ENCODE measurements at places on chromosomes 2 and 18. TPM values are rescaled to one million over a fixed set of nuclear protein-coding genes. Genes with fewer than 3 reads are reported as not detected.

CRYGC gene
- not detected for total RNA-seq

KCNG3 gene
- total RNA-seq = 0.29 TPM

CYS1 gene
- total RNA-seq = 2.2 TPM

CEP76 gene
- total RNA-seq = 10.7 TPM

AQP12B gene
- total RNA-seq = not detected

CD28 gene
- not detected for total RNA-seq

OTOF gene
- not detected for total RNA-seq

TMEM237 gene
- 132 TPM for total RNA-seq

MPHOSPH10 gene
- 21.7 TPM for total RNA-seq

- DNase-seq = no peak
Observed at GRCh38 chr18:59048378-59048777, 91.3 kb upstream of the SEC11C start.

- no peak for DNase-seq
Observed at GRCh38 chr2:163436963-163437362, 298.8 kb downstream of the FIGN start.

DNA sequence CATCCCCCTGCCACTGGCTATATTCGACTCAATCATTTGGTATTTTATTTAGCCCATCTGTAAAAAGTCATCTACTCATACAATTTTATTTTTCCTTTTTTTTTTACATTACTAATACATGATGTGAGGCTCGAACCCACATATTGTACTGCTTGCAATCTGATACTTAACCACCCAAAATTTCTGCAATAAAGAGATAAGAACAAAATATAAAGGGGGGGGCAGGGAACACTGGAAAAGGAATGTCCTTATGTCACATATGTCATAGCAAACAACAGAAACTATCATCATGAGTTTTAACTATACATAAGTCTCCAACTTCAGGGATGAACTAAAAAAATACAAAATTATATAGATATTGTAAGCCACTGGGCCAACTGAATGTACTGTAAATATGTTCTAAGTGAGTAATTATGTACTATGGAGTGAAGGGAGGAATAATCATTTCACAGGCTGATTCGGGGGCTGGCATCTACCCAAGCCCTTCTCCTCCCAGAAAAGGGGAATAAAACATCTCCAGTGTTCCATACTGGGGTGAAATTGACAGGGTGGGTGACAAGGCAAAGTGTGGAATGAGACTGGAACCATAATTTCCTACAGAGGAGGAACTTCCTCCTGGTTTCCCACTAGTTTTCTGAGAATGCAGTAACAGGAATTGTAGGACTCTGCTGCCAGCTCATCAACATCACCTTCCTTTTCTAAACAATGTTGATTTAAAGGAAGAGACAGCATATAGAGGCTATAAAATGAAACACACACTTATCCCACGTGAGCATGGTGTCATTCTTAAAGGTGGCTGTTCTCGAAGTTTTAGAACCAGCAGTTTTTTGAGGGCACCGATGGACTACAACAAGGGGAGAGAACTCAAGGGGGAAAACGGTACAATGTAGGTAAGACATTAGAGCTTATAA, 79.5 kb downstream of the FARSB start:
- no peak for DNase-seq

GRCh38 chr2:63122921-63123320, 72.3 kb downstream of the OTX1 start:
- no peak for DNase-seq

DNA sequence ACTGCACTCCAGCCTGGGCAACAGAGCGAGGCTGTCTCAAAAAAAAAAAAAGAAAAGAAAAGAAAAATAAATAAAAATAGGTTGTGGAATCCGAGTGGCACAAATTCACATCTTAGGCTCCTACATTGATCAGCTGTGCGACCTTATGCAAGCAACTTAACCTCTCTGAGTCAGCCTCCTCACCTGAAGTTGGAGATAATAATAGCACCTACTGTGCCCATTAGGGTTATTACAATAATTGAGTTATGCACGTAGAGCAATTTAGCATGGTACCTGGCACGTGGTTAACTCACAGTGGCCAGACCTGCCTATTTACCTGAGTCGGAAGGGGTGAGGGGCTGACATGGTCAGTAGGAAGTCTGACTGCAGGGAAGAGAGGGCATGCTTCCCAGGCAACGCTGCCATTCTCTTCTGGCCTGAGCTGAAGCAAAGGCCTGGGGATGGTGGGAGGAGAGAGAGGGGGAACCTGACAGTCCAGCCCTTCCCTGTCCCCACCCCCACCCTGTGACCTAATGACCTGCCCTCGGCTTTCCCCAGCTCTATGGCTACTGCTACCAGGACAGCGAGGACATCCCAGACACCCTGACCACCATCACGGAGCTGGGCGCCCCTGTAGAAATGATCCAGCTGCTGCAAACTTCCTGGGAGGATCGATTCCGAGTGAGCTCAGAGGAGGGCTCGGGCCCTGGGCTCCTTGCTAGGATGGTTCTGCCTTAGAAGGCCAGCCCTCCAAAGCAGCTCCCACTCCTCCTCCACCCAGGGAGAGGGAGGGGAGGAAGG, 5.1 kb downstream of the PKDCC start:
- DNase-seq = no peak

GRCh38 chr2:168658706-168659105, 143.7 kb upstream of the NOSTRIN start:
- DNase-seq = no peak

GRCh38 chr2:181546086-181546485, 88.9 kb downstream of the ITGA4 start:
- DNase-seq = peak; percentile 2

- peak; percentile 78 for DNase-seq
Observed at GRCh38 chr2:47003641-47004427, 88.2 kb upstream of the MCFD2 start.

- DNase-seq = peak; percentile 93
Observed at GRCh38 chr2:161122772-161123530, 37.3 kb upstream of the TANK start.

- DNase-seq = no peak
Observed at GRCh38 chr2:69554981-69555380, 88.6 kb downstream of the AAK1 start.

DNA sequence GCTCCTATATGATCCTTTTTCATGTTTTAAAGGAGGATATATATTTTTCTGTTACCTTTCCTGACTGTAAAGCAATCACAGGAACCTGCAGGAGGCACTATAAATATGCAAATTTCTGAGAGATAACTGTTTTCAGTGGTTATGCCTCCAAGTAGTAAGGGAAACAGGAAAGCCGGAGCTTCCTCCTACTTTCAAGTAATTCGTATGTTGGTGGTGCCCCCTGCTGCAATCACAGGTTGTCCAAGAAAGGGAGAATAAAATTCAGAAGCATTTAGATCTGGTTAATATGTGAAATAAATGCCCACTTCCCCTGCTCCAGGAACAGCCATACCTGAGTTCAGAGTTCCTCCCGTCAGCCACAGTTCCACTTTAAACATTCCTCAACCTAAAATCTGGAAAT, 12.0 kb upstream of the BCL11A start:
- DNase-seq = no peak

- DNase-seq = peak; percentile 33
Observed at GRCh38 chr2:73907840-73908452, 15.1 kb downstream of the ACTG2 start.

DNA sequence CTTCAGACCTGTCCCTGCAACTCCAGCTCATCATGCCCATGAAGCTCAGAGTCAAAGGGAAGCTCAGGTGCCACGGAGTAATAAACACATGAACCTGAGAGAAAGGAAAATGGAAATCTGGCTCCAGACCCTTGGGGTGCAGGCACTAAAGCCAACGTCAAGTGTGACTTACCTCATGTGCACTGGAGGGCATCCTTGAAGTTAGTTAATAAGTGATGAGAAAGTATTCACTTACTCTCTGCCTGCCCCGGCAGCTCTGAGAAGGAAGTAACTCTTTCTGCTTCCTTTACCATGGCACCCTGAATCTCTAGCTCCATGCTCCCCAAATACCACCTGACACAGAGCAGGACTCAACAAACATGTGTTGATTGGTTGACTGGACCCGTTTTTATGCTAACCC, 21.4 kb upstream of the AGAP1 start:
- DNase-seq = no peak

DNA sequence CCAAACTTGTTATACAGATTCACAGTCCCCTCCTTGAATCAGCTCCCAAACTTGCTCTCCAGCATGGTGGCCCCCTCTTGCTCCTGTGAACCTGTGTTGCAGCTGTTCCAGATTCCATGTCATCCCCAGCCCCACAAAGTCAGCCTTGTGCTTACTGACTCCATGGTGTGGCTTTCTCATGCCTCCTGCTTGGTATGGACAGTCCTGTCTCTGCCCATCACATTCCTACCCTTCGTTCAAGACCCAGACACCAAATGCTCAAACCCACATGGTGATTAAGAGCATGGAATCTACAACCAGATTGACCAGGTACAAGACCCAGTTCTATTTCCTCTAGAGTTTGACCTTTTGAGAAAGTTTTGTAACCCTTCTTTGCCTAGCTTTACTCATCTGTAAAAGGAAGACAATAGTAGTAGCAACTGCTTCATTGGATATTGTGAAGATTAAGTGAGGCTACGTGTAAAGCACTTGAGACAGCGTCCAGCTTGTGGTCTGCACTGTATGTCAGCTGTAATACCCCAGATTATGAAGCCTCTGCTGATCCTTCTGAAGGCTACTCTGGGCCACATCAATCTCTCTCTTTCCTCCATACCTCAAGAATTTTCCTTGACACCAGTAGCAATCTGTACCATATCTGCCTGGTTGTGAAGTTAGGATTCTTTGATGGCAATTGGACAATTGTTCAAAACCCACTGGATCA, 146.4 kb upstream of the HAAO start:
- DNase-seq = no peak

GRCh38 chr18:70172225-70172624, 33.3 kb downstream of the RTTN start:
- no peak for DNase-seq

- DNase-seq = peak; percentile 25
Observed at GRCh38 chr2:96374211-96374951, 38.8 kb downstream of the NCAPH start.

GRCh38 chr2:131039535-131039907, 53.7 kb downstream of the FAM168B start:
- DNase-seq = no peak

GRCh38 chr2:173401716-173402326, 47.1 kb downstream of the CDCA7 start:
- peak; percentile 28 for DNase-seq

- no peak for DNase-seq
Observed at GRCh38 chr18:57767259-57768050, 35.7 kb downstream of the ATP8B1 start.

DNA sequence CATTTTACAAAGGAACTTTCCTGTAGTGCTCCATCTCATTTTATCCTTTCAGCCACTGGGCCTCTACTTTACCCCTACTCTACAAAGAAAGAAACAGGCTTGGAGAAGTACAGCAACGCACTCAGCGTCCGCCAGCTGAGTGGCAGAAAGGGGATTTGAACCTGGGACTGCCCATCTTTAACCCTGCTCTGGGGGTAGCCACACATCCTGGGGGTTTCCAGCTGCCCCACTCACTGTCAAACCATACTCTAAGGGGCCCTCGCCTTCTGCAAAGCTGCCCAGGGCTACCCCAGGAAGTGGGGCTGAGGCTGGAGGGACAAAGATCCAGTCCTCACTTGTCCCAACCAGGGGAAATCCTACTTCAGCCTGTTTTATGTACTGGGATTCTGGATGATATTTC, 17.9 kb downstream of the HS1BP3 start:
- DNase-seq = no peak

DNA sequence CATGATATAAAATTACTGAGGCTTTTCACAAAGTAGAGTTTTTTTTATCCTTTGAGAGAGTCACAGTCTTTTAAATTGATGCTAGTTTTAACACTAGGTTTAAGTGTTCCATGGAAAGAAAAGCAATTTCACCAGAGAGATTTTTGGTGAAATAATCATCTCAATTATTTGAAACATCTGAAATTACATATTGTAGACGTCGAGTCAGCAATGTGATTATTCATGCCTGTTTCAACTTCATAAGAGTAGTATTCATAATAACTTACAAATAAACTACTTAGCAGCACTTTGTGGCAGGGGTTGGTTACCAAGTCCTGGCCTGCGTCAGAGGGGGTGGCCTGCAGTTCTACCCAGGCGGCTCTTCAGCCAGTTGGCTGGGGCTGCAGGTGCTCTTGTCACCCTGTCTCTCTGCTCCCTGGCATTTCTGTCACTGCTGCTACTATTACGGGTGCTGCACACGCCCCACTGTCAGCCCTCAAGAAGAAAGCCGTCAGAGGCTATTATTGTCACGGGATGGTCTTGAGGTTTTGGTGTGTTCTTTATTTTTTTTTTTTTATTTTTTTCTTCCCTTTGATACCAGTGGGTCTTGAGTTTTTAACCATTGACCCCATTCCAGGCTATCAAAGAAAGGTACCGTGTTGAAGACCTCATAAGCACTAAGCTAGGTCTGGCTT, 50.4 kb downstream of the MALT1 start:
- no peak for DNase-seq

DNA sequence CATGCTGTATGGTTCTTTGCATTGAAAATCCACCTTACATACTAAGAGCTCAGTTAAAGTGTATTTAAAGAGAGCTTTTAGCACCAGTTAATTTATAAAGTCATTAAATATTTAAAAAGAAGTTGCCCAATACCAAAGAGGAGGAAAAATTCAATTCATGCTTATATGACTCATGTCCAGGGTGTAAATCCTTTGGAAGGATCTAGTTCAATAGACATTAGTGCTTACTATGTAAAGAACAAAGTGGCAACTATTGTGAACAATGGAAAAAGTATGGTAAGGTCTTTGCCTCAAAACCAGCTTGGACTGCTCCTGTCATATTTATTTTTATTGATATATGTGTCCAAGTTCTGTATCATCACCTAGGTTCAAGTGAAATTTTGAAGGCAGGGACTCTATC, 90.5 kb downstream of the SCN9A start:
- no peak for DNase-seq

GRCh38 chr2:119430023-119430498, 1.6 kb upstream of the TMEM37 start:
- no peak for DNase-seq

GRCh38 chr18:79789901-79790890, 7.5 kb upstream of the KCNG2 start:
- no peak for DNase-seq

DNA sequence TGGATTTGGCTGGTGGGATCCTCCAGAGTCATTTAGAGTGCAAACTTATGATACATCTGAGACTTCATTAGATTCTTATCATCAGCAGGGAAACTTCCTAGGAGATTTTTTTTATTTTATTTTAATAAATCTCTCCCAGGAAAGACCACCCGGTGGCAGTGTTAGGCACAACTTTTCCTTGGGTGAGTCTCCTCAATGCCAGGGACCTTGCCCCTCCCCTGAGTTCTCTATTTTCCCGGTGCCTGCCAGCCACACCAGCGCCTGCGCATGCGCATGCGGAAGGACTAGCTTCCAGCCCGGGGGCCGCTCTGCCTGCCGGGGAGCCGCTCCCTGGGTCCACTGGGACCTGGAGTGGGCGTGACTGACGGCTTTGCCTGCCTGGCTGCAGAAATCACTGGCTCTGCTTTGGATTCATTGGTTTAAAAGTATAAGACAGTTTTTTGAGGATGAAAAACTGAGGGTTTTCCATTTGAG, 86.6 kb downstream of the TMEM182 start:
- DNase-seq = peak; percentile 73

GRCh38 chr2:64804651-64805050, 150.9 kb upstream of the SERTAD2 start:
- peak; percentile 49 for DNase-seq

- peak; percentile 9 for DNase-seq
Observed at GRCh38 chr2:176650838-176651555, 381.8 kb downstream of the MTX2 start.

- peak; percentile 5 for DNase-seq
Observed at GRCh38 chr18:5969989-5970403, 74.7 kb upstream of the TMEM200C start.

GRCh38 chr2:207974216-207974605, 51.1 kb downstream of the PLEKHM3 start:
- no peak for DNase-seq

- peak; percentile 96 for DNase-seq
Observed at GRCh38 chr2:200408428-200409316, 101.2 kb downstream of the KCTD18 start.

Measured in RPMI7951 (cell line).